ENCODE measurements at places on chromosomes 16 and 17.

GRCh38 chr16:4679850-4680636 lies 13.3 kb upstream of the NUDT16L1 start:
- no peak for DNase-seq

- no peak for DNase-seq
These were observed 528 bp downstream of the PRSS27 start for GRCh38 chr16:2719328-2720063.

DNA sequence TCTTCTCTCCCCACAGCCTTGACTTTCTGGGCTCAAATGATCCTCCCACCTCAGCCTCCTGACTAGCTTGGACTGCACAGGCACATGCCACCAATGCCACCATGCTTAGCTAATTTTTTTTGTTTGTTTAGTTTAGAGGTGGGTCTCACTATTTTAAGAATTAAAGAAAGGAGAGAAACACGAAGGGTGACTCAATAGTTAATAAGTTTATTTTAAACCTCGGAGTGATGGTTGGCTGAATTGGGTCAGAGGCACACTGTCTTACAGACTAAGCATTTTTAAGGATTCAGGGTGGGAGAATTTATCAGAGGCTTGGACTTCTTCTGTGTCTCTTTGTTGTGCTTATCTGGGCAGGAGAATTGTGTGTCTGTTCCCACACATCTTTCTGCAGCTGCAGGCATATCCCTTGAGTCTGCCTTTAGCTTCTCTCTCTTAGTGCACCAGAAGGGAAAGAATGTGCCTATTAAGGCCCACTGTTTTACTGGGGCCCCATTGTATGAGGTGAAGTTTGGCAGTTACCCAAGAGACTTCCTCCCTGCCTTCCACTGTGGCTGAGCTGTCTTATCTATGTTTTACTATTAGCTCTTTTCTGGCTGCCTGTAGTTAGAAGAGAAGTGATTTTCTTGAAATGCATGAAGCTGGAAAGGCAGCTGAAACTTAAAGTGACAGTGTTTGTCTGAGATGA lies 2172.0 kb downstream of the TP53TG3F start:
- DNase-seq: no peak

- no peak for DNase-seq
These were observed 101.9 kb downstream of the KCNJ2 start for GRCh38 chr17:70271200-70271599.

DNA sequence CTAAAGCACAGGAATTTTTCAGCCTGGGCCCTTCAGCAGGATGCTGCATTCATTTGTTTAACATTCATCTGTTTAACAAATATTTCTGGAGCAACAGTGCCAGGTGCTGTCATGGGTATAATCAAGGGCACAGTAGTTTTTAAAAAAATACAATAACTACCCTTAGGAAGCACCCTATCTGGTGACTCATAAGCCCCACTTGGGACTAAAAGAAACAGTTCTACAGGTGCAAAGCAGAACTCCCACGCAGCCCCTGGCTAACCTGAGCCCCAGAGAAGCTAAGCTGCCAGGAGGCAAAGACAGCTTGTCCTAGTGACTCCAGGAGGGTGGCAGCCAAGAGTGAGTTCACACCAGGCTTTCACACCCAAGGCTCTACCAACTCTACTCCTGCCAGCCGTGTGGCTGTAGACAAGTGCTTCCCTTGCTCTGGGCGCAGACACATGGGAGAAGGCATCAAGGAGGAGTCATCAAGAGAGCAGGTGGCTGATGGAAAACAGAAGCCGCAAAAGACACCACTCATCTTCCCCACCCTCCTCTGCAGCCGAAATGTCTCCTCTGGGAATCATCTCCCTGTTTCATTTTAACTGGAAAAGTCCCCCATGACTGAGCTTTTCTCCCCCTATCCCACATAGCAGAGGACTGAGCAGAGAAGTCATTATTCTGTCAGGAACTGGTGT lies 14.4 kb downstream of the CUEDC1 start:
- DNase-seq: no peak

GRCh38 chr16:396199-396598 lies 800 bp upstream of the NME4 start:
- DNase-seq: no peak

GRCh38 chr17:63311416-63311937 lies 134.6 kb downstream of the CYB561 start:
- DNase-seq: no peak

DNA sequence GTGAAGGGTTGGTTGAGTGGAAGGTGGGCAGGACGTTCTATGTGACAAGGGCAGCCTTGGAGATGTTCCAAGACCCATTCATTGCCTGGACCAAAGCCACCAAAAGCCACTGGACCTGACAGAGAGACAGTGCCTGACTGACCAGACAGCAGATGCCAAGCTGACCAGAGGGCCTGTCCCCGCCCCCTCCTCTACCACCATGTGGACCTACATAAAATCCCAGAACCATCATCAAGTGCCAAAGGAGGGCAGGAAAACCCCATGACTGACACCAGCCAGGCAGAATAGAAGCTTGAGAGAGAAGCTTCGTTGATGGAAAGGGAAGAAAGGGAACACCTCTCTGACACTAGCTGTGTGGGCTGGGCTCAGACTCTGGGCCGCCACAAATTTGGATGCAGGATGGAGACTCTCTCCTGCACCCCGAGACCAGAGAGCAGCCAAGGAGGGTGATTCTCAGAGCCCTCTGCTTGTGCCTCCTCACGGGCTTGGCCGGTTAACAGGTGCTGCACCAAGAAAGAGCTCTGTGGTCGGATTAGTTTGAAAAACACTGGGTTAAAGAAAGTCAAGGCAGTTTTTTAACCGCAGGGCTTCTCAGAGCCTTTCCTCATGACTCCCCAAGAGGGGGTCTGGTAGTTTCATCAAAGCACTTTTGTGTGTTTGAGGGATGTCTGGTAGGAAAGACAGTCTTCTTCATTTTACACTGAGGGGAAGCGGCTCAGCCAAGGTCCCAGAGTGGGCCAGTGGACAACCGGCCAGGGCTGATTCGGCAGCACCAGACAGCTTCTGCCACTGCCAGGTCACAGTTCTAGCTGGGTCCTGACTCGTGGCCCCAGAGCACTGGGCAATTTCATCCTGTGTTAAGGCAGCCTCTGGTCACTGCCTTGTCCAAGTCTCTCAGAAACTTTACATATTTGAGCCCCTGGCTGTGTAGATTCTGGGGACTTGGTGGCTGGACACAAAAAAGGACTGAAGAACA lies 1.7 kb downstream of the TNFRSF13B start:
- DNase-seq: no peak

DNA sequence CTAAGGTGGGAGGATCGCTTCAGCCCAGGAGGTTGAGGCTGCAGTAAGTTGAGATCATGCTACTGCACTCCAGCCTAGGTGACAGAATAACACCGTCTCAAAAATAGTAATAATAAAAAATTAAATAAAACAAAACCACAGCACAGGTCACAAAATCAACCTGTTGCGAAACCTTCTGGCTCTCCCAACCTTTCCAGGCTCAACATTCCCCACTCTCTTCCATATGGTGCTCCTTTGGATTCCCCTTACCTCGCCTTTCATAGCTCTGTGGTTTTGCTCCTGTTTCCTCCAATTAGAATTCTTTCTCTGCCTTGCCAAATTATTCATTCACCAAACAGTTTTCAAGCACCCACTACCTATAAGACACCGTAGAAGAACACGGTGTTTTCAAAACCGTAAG lies 4.7 kb downstream of the ZDHHC7 start:
- no peak for DNase-seq

DNA sequence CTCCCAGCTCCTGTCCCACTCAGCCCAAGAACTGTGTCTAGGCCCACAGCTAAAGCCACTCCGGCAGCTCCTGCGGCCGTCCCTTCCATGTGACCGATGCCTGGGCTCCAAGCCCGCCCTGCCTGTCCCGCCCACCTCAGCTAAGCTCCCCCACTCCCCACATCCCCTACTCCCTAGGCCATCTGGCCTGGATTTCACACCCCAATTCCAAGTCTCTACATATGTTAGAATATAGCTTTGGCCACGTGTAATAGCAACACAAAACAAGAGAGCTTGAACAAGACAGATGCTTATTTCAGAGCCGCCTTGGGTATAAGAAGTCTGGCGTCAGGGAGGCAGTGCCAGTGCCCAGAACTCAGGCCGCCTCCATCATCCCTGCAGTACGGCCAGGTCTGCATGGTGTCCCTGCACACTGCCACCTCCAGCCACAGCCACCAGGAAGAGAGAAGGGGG lies 30.0 kb upstream of the USP22 start:
- DNase-seq: no peak

Measured in hematopoietic multipotent progenitor cell (in vitro differentiated cells).